ENCODE measurements at places on chromosomes 6 and 20.

- DNase-seq = peak; percentile 8
These were observed 6.8 kb downstream of the MKKS start for GRCh38 chr20:10427060-10427692.

- DNase-seq = no peak
These were observed 35.6 kb upstream of the SLCO4A1 start for GRCh38 chr20:62606551-62607201.

- DNase-seq = no peak
These were observed 11.2 kb upstream of the CDK19 start for GRCh38 chr6:110826236-110827129.

DNA sequence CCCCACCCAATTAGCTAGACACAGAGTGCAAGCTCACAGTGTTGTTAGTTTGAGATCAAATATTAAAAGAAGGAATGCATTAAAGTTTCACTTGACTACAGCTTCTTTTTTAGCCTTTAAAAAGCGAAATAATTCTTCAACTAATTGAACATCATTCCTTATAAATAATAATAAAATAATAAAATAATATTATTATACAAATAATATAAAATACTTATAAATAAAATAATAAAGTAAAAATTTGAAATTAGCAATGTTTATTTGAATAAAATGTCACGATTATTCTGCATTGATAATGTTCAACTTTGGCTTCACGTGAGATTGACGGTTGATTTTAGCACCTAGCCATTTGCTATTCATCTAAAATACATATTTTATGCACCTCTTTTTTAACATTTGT, 819.3 kb downstream of the FRK start:
- no peak for DNase-seq
